Bone marrow (tissue), 2 donors: ENCODE measurements at places on chromosomes 13 and 19.

DNA sequence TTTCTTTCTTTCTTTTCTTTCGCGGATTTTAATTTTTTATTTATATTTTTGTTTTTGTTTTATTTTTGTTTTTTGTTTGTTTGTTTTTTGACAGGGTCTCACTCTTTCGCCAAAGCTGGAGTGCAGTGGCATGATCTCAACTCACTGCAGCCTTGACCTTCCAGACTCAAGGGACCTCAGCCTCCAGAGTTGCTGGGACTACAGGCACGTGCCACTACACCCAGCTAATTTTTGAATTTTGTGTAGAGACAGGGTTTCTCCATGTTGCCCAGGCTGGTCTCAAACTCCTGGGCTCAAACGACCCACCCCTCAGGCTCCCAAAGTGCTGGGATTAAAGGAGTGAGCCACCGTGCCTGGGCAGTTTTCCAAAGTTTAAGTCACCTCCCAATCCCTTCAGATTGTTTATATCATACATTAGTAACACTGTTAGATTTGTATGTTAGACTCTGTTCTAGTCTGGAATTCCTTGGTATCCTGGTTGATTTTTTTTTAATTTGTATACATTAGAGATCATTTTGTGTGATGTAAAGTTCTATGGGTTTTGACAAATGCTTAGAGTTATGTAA, 597.3 kb downstream of the DCT start:
- no peak for DNase-seq

DNA sequence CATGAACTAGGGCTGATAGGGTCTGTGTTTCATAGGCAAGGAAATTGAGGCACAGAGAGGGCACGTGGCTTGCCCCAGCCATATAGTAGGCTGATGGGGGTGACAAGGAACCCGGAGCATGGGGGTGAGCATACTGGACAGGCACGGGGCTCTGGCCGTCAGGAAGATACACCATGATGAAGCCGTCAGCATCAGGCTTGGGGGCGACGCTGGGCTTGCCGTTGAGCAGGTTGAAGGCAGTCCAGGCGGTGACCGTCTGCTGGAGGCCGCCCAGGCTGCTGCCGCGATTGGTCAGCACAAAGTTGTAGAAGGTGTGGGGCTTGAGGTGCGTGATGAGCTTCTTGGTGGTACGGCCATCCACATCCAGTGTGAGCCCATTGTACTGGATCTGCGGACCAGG, 119.7 kb downstream of the PTPRS start:
- no peak for DNase-seq

DNA sequence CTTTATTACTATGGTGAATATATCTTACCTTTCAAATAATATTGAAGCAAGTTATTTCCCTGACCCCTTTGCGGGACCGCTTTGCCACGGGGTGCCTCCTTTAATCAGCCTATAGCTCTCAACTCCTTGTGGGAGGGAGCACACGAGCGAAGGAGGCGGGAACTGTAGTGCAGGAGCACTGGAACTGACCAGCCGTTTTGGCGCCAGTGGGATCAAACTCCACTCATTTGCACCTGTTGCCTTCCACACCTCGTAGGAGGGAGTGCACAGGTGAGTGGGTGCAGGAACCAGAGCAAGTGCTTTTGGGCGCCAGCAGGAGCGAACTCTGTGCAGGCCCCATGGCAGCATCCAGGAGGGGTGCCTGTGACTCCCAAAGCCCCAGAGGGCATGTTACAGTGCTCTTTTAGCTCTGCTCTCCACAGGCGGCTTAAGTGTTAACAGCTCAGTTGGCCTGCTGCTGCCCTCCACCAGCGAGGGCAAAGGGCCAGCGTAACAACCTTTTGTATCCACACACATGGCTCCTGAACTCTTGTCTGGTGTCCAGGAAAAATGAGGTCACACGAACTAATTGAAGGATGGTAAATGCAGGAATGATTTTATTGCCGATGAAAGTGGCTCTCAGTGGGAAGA, 206.9 kb downstream of the GGACT start:
- DNase-seq: no peak

DNA sequence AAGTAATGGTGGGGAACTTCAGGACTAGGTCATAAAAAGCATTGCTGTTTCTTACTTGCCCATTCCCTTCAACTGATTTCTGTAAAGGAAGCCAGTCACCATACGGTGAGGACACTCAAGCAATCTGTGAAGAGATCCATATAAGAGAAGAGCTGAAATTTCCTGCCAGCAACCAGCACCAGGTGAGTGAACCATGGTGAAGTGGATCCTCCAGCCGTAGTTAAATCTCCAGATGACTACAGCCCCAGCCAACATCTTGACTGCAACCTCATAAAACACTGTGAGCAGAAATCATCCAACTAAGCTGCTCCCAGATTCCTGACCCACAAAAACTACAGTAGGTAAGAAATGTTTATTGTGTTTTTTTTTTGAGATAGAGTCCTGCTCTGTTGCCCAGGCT, 3.8 kb upstream of the SLC6A16 start:
- DNase-seq: no peak

DNA sequence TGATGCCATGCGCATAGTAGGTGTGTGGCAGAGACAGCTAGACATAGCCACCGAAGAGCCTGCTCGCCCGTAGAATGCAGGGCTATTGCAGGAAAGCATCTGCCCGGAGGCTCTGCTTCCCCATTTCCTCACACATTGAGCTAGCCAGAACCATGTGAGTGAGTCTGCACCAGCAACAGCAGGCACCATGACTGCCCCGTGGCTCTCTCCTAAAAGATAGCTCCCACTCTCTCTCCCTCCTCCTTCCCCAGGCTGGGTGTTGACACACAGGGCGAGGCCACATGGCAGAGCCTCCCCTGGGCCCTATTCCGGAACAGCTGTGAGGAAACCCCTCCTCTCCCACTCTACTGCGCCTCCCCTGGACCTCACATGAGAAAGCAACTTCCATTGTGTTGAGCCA, 52.3 kb upstream of the ATP12A start:
- DNase-seq: no peak

DNA sequence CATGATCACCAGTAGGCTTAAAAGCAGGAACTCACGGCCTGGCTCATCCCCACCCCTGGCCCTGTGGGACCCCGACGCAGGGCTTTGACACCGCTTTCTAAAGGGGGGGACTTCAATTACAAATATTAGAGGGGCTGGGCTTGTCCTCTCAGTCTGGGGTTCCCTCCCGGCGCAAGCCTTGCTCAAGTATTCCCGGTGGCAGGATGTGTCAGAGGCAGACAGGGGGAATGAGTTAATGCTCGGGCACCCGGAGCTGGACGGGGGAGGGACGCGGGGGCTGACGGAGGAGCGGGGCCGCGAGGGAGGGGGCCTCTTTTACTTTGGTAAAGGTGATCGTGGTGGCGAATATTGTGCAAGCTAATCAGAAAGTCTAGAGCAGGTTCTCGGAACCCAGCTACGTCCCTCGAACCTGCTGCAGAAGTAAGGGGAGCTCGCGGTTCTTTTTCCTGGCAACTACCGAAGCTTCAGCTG, 1.1 kb downstream of the FGF14 start:
- DNase-seq: no peak

GRCh38 chr19:6378486-6378885, 2.8 kb upstream of the PSPN start:
- no peak for DNase-seq

DNA sequence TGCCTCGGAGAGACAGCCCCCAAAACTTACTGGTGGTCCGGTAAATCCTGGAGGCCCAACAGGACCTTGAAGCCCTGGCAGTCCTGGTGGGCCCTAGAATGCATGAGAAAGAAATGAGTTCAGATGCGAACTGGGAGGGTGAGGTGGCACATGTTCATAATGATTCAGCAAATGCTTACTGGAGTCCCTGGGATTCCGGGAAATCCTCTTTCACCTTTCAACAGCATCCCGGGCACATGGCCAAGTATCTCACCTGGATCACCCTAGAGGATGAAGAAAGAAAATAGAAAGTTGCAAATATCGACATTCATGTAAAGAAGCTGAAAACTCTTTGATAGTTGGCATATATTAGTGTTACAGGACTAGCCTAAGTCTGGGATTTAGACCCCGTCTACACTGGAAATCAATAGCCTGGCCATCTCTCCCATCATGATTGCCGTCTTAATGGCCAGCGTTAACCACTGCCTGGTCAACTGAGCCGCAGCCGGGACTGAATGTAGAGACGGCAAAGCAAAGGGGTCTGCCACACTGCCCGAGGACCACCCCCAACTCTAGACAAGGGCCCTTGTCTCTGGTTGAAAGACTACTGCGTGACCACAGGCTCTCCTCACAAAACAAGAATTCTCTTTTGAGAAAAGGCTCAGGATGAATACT, 96.9 kb downstream of the COL4A1 start:
- DNase-seq: no peak

DNA sequence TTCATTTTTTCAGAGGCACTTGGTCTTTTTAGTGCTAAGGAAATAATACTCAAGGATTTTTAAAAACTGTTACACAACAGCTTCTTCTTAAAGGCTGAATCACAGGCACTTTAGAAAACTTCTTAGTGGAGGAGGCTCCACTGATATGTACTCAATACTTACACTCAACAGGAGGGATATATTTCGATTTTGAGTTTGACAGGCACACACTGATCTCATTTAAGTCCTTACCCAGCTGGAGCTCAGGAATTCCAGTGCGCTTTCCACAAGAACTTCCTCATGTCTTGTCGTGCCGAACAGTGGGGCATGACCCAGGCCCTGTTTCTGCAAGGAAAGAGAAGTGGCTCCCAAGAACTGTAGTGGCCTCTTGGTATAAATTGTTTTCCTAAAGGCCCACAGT, 103.8 kb downstream of the RGCC start:
- DNase-seq: no peak

- no peak for DNase-seq
These were observed 6.2 kb downstream of the RPL28 start for GRCh38 chr19:55391702-55392615.

GRCh38 chr19:38142176-38143035, 81.6 kb downstream of the DPF1 start:
- DNase-seq: peak; percentile 2

- DNase-seq: no peak
These were observed 12.4 kb upstream of the SIGLEC12 start for GRCh38 chr19:51513968-51514367.

DNA sequence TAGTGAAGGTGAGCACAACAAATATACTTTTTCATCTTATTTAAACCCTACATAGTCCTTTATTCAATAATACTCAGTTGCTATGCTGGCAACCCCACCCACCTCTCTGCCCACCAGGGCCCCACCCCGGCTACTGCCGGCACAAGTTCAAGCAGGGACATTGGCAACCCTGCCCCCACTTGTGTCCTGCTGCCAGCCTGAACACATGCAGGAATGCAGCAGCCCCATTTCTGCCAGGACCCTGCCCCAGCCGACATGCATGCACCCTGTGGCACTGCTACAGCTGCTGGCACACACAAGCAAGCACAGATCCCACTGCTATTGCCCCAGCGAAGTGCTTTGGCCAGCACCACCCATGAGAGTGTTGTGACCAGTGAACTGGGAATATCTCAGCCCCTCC, 289.8 kb downstream of the COG6 start:
- DNase-seq: no peak

- DNase-seq: peak; percentile 34
These were observed 77.6 kb downstream of the LRCH1 start for GRCh38 chr13:46630431-46631178.

DNA sequence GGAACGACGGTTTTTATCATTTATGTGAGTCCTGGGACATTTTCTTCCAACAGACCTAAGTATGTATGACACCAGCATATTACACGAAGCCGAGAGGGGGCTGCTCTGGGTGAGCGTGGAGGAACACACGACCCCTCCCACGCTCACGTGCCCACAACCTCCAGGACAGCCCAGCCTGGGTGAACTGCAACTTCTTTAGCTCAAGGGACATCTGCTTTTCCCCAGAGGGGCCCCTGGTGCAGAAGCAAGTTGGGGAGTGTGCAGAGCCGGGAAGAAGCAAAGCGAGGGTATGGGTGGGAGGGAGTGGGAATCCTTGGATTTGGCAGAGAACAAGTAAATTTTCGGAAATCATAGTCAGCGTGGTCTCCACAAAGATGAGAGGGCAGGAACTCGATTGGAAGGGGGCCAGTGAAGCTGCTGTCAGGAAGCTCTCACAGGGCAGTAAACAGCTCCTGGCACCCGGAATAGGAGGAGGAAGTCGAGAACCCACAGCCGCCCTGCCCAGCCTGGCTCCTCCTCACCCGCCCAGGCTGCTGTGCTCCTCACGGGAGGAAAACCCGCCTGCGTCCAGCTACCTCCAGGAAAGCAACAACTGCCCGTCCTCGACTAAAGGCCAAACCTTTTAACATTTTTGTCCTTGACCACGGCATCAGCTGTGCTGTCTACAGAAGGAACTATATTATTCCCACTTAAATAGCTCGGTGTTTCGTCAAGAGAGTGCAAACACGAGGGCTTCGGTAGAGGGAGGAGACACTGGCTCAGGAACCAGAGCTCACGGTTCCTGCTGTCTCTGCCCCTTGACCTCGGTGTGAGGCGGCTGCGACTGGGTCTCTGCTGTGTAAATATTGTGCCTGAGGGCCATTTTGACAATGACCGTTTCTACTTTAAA, 17.2 kb upstream of the CFAP97D2 start:
- DNase-seq: peak; percentile 68

DNA sequence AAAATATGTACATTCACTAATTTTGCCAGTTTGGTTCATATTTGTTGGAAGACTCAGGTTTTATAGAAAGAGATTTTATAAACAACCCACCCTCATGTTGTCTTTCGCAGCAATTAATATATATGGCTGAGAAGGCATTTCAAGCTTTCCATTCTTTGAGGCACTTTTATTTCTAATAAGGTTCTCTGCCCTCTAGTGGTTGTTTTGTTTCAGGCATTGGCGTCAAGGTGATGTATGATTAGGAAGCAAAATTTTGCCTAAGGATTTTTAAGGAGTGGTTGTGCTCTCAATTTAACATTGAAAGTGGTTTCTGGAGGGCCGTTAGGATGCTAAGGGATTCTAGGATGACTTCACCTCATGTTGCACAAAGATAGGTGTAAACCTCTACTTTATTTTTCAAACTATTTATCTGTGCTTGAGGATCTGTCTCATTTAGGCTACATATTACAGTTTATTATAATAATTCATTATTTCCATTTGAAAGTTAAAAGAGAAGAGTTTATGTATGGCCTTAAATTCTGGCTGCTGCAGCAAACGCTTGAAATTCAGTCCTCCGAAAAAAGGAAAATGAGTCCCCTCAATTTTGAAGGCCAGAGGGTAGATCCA, 35.9 kb downstream of the OXGR1 start:
- DNase-seq: peak; percentile 4

GRCh38 chr13:96822895-96823294, 171.4 kb downstream of the OXGR1 start:
- no peak for DNase-seq

DNA sequence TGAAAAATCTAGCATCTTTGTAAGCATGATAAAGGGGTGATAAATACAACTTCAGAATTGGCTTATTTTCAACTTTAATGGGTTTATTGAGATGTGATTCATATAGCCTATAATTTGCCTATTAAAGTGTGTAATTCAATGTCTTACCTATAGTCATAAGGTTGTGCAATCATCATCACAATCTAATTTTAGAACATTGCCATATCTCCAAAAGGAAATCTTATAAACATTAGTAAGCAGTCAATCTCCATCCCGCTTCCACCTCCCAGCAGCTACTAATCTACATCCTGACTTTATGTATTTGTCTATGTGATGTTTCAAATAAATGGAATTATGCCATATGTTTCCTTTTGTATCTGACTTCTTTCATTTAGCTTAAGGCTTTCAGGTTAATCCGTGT, 145.2 kb upstream of the KLHL1 start:
- no peak for DNase-seq
